Nephron progenitor cell (in vitro differentiated cells): ENCODE measurements at places on chromosomes 12 and 14.

- DNase-seq, result no peak
- no peaks in the 10 kb centered on the region for H3K4me1 ChIP-seq
- H3K4me3 ChIP-seq, result no peak overlapping the region
- no peaks in the 10 kb centered on the region for H3K36me3 ChIP-seq
- no peaks in the 10 kb centered on the region for H3K27me3 ChIP-seq
- H3K27ac ChIP-seq, result no peak overlapping the region
Observed at GRCh38 chr14:67018720-67019119, 170.5 kb upstream of the GARIN2 start.

GRCh38 chr12:132373901-132374611, 44.7 kb upstream of the GALNT9 start:
- peaks cover 16% of the 10 kb centered on the region for H3K4me1 ChIP-seq
- no peak overlapping the region for H3K4me3 ChIP-seq
- H3K27me3 ChIP-seq, result peaks cover 59% of the 10 kb centered on the region
- DNase-seq, result no peak
- H3K27ac ChIP-seq, result no peak overlapping the region

DNA sequence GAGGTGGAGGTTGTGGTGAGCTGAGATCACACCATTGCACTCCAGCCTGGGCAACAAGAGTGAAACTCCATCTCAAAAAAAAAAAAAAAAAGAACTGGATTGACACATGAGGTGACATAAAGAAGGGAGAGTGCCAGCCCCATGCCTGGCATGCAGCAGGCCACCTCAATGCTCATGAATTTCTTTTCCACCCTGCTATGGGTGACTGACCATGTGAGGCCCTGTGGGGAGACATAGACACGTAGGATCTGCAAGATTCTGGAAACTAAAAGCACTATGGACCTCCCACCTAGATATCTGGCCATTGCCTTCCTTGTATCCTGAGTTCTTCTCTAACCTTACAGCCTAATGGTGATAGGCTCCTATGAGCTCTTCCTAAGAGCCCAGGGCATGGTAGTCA, 5.6 kb upstream of the ACTN1 start:
- H3K27ac ChIP-seq, result no peak overlapping the region
- H3K36me3 ChIP-seq, result no peaks in the 10 kb centered on the region
- H3K4me1 ChIP-seq, result peaks cover 31% of the 10 kb centered on the region
- DNase-seq, result no peak
- H3K27me3 ChIP-seq, result peaks cover 15% of the 10 kb centered on the region
- H3K4me3 ChIP-seq, result no peak overlapping the region

GRCh38 chr12:6026998-6027397, 81.9 kb upstream of the ANO2 start:
- H3K27ac ChIP-seq, result no peak overlapping the region
- H3K27me3 ChIP-seq, result peaks cover 16% of the 10 kb centered on the region

- DNase-seq, result no peak
- H3K4me1 ChIP-seq, result no peaks in the 10 kb centered on the region
- H3K27ac ChIP-seq, result no peak overlapping the region
Observed at GRCh38 chr14:35482994-35483515, 50.9 kb upstream of the INSM2 start.

DNA sequence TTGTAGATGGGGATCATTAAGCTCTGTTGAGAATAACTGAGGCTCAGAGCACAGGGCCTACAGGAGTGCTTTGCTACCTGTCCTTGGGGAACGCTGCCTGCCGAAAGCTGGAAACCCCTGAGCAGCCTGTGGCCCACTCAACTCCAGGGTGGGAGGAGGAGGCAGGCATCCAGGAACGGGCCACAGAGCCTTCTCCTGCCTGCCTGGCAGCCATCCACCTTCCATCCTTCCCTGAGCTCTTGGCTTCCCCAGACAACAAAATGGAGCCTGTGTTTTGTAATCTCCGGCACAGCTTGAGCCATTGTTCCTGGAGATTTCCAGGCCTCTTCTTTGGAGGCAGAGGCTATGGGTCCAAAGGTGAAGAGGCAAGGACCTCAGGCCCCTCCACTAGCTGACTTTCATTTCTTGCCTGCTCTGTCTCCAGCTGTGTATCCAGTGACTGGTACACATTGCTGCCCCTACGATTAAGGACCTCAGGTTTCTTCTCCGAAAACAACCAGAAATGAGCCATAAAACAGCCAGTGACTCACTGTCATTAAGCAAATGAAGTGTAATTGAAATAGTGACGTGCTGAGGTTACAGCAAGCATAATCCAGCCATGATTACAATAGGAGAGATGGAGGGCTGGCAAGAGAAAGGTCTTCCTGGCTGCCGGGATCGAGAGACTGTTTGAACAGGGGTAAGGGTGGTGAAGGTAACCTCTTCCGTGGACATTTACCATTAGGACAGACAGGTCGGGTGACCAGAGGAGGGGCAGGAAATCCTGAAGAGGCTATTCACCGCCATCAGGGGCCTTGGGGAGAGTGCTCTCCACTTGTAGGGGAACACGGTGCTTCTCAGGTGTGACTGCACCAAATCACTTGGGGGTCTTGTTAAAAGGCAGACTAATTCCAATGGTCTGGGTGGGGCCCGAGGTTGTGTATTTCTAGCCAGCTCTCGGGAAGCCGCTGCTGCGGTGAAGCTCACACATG, 56.3 kb upstream of the KCNA5 start:
- H3K4me3 ChIP-seq, result no peak overlapping the region
- DNase-seq, result no peak
- no peaks in the 10 kb centered on the region for H3K4me1 ChIP-seq
- H3K36me3 ChIP-seq, result no peaks in the 10 kb centered on the region
- no peak overlapping the region for H3K27ac ChIP-seq

- H3K4me1 ChIP-seq, result peaks cover 11% of the 10 kb centered on the region
- no peaks in the 10 kb centered on the region for H3K36me3 ChIP-seq
- DNase-seq, result no peak
- no peak overlapping the region for H3K27ac ChIP-seq
- no peak overlapping the region for H3K4me3 ChIP-seq
Observed at GRCh38 chr12:51334764-51335163, 10.8 kb upstream of the BIN2 start.

- no peaks in the 10 kb centered on the region for H3K4me1 ChIP-seq
- no peaks in the 10 kb centered on the region for H3K27me3 ChIP-seq
- peaks cover 51% of the 10 kb centered on the region for H3K36me3 ChIP-seq
- no peak overlapping the region for H3K4me3 ChIP-seq
Observed at GRCh38 chr12:92803903-92804302, 101.1 kb downstream of the PLEKHG7 start.

- no peak overlapping the region for H3K4me3 ChIP-seq
- no peak overlapping the region for H3K27ac ChIP-seq
- no peaks in the 10 kb centered on the region for H3K27me3 ChIP-seq
- H3K36me3 ChIP-seq, result peaks cover 4% of the 10 kb centered on the region
Observed at GRCh38 chr14:75934998-75935628, 46.7 kb downstream of the TGFB3 start.

DNA sequence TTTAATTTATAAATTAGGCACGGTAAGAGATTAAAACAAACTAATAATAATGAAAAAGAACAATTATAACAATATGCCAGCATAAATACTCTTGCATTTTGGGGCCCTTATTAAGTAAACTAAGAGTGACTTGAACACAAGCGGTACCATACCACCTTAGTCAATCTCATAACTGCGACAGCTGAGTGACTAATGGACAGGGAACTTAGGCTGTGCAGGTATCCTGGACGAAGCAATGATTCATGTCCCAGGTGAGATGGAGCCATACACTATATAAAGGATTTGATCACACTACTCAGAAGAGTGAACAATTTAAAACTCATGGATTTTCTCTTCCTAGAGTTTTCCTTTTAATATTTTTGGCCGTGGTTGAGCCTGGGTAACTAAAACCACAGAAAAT, 4.3 kb downstream of the KLRC4 start:
- no peak overlapping the region for H3K27ac ChIP-seq
- DNase-seq, result no peak
- peaks cover 14% of the 10 kb centered on the region for H3K4me1 ChIP-seq

GRCh38 chr12:91182636-91183455, at the start of gene DCN:
Gene DCN, minus strand, starts transcription at chr12:91182817. Its CDS starts 4,265 bp downstream, at chr12:91178552.
- peaks cover 4% of the 10 kb centered on the region for H3K27me3 ChIP-seq
- H3K36me3 ChIP-seq, result no peaks in the 10 kb centered on the region
- H3K4me1 ChIP-seq, result peaks cover 19% of the 10 kb centered on the region
- no peak within 1 kb of the TSS for H3K4me3 ChIP-seq
- no peak for DNase-seq

DNA sequence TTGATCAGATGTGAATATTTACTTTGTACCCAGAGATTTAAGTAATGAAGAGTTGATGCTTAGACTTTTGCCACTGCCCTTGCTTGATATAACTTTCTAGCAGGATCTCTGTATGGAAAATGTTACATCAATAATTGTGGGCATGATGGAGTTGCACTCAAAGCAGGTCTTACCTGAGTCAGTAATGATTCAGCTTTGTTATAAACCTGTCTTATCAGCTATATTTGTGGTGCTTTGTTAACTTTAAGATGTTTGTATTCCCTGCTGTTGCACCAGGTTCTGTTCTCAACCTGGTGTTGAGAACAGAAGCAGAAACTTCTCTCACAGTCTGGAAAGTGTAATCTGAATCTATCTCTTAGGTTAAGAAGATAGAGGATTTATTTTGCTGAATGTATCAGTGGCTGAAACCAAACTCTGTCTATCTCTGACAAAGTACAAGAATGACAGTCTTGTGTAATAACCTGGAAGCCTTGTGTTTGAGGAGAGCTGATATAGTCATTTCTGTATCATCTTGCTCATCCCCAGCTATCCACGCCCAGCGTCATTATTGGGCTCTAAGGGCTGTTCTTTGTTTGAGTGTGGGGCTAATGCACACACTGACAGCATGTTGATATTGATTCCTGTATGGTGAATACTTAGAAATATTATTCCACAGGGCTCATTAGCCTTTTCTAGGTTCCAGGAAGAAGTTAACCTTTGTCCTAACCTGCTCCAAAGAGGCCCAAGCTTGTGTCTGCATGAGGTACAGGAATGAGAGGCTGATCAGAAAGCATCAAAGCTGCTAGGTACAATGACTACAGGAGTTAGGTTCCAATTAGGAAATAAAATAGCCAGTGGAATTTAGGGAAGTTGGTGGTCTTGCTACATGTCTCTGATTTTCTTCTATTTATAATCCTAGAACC, 3.6 kb downstream of the AKAP6 start:
- no peak overlapping the region for H3K4me3 ChIP-seq
- peaks cover 37% of the 10 kb centered on the region for H3K4me1 ChIP-seq
- no peak for DNase-seq
- H3K27ac ChIP-seq, result no peak overlapping the region

DNA sequence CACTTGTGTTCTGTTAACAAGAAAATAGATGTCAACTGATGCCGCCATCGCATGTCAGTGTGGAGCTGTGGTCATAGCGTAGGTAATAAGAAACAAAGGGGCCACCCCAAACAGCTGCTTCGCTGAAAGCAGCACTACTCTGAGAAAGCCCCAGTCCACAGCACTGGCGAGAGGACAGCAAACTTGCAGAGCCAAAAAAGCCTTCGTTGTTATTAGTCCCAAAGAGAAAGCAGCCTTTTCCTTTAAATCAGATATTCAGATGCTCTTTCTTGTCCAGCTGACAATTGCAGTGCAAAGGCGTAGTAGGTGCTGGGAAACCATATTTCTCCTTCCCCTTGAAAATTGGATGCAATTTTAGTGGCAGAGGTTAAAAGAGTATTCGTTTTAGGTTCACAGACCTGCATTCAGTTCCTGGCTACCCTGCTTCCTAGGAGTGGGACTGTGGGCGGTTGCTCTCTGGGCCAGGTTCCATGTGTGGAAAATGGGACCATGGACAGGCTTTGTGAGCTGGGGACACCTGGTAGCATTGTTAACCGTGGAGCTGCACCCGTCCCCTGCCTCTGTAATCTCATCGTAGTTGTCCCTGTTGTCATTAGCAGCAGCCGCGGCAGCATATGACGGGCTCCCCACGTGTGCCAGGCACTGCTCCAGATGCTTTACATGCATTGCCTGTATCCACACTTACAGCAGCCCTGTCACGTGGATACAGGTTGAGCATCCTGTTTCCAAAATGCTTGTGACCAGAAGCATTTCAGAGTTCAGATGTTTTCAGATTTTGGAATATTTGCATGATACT, 54.2 kb downstream of the ELK3 start:
- H3K27me3 ChIP-seq, result no peaks in the 10 kb centered on the region
- peaks cover 62% of the 10 kb centered on the region for H3K4me1 ChIP-seq
- no peak overlapping the region for H3K4me3 ChIP-seq
- H3K36me3 ChIP-seq, result peaks cover 69% of the 10 kb centered on the region

- no peak for DNase-seq
- H3K4me1 ChIP-seq, result peaks cover 5% of the 10 kb centered on the region
- peaks cover 52% of the 10 kb centered on the region for H3K27me3 ChIP-seq
Observed at GRCh38 chr12:53197011-53197640, 9.9 kb downstream of the ITGB7 start.

DNA sequence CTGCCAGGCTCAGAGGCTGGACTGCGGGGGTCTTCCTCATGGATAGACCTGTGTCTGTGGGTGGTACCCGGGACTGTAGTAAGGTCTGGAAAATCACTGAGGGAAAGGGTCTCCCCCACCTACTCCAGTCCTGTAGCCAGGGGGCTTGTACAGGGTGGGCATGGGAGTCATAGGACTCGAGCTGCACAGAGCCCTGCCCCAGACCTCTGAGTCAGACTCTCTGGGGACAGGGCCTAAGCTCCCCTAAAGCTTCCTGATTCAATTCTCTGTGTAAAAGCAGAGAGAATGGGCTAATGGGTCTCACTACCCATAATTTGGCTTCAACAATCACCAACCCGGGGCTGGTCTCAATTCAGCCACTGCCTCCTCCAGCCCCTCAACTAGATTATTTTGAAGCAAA, 27.0 kb downstream of the LRTM2 start:
- peaks cover 41% of the 10 kb centered on the region for H3K4me1 ChIP-seq
- peaks cover 46% of the 10 kb centered on the region for H3K27me3 ChIP-seq
- no peaks in the 10 kb centered on the region for H3K36me3 ChIP-seq
- no peak for DNase-seq

- peaks cover 58% of the 10 kb centered on the region for H3K4me1 ChIP-seq
- peak within 1 kb of the TSS; percentile 94 for H3K4me3 ChIP-seq
- peaks cover 4% of the 10 kb centered on the region for H3K27me3 ChIP-seq
- H3K27ac ChIP-seq, result peak within 1 kb of the TSS; percentile 93
- DNase-seq, result peak; percentile 91
- peaks cover 57% of the 10 kb centered on the region for H3K36me3 ChIP-seq
Observed at GRCh38 chr12:6867413-6868210, at the start of gene TPI1. Gene TPI1, plus strand, starts transcription at chr12:6867531. Its CDS starts 36 bp downstream, at chr12:6867567.

- H3K4me3 ChIP-seq, result peak overlapping the region; percentile 95
- peak overlapping the region; percentile 96 for H3K27ac ChIP-seq
- no peak for DNase-seq
- peaks cover 18% of the 10 kb centered on the region for H3K27me3 ChIP-seq
Observed at GRCh38 chr14:36320897-36321381, 502 bp upstream of the MBIP start.

- H3K27ac ChIP-seq, result no peak overlapping the region
- no peaks in the 10 kb centered on the region for H3K36me3 ChIP-seq
- H3K27me3 ChIP-seq, result no peaks in the 10 kb centered on the region
- H3K4me1 ChIP-seq, result no peaks in the 10 kb centered on the region
Observed at GRCh38 chr12:84043355-84043754, 869.2 kb downstream of the SLC6A15 start.

- peaks cover 13% of the 10 kb centered on the region for H3K4me1 ChIP-seq
- H3K4me3 ChIP-seq, result no peak overlapping the region
- peak overlapping the region; percentile 93 for H3K27ac ChIP-seq
- H3K36me3 ChIP-seq, result peaks cover 68% of the 10 kb centered on the region
Observed at GRCh38 chr14:71514941-71515919, 417.0 kb upstream of the RGS6 start.
